ENCODE measurements at places on chromosomes 2 and 18.

GRCh38 chr2:99771681-99772333 is 282.0 kb upstream of the REV1 start:
- DNase-seq: no peak

- DNase-seq: no peak
Observed at GRCh38 chr18:54148151-54148550, 76.3 kb downstream of the MBD2 start.

DNA sequence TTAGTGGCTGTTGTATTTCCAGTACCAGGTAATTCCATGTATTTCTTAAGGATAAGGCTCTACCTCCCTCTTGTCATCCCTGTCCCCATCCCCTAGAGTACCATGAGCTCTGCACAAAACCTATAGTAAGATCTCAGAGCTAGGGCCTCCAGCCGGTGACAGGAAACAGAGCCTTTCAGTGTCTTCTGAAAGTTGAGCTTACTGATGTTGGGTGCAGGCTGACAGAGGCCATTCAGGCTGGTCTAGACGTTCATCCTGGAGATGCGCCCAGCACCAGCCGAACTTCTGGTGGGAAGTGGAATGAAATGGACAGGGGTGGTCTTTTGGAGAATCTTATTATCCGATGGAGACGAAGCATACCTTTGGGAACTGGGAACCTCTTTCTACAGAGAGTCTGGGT is 16.7 kb upstream of the LYPD6B start:
- no peak for DNase-seq

DNA sequence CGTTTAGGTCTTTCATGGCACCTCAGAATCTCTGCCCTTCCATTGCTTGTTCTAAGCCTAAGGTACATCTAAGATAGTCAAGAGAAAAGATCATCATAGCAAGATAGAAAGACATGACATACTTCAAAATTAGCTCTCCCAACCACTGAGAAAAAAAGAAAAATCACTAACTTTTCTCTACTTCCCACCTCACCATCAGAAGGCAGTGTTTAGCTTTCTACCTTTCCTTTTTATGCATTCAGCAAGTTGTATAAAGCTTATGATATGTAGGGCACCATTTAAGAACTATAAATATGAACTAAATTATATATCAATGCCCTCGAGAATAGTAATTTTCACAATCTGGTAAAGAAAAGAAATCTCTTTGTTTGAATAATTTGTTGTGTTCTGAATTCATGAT is 331.8 kb upstream of the VWC2L start:
- no peak for DNase-seq

- no peak for DNase-seq
Observed at GRCh38 chr2:178531168-178531567, 50.9 kb downstream of the PLEKHA3 start.

GRCh38 chr2:56130463-56131070 is 53.2 kb upstream of the CCDC85A start:
- peak; percentile 58 for DNase-seq

DNA sequence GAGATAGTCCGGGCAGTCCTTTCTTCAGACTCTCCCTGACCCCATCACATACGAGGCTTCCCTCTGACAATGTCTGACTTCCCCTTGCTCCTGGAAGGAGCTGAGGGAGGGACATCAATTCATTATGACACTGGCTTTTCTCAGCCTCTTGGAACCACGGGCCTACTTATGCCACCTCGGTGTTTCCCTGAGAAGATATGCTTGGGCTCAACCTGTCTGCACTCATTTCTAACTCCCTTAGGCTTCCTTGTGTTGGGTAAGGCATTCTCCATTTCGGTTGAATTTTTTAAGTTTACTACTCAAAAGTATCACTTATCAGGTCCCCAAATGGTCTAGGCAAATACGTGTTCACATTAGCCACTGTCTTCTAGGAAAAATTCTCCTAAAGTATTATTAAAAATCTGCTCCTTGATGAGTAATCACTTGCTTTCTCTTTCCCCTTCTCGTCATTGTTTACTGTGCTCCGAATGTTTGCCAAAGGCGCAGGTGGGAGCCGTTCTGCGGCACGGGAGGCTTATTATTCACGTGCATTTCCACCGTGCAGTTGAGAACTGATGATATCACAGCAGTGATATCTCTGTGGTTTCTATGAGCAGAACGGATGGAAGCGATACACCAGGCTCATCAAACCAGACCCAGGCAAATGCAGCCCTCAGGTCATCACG is 33.1 kb downstream of the ARL4C start:
- no peak for DNase-seq

- peak; percentile 10 for DNase-seq
Observed at GRCh38 chr2:232838406-232838874, 31.6 kb upstream of the SNORC start.

DNA sequence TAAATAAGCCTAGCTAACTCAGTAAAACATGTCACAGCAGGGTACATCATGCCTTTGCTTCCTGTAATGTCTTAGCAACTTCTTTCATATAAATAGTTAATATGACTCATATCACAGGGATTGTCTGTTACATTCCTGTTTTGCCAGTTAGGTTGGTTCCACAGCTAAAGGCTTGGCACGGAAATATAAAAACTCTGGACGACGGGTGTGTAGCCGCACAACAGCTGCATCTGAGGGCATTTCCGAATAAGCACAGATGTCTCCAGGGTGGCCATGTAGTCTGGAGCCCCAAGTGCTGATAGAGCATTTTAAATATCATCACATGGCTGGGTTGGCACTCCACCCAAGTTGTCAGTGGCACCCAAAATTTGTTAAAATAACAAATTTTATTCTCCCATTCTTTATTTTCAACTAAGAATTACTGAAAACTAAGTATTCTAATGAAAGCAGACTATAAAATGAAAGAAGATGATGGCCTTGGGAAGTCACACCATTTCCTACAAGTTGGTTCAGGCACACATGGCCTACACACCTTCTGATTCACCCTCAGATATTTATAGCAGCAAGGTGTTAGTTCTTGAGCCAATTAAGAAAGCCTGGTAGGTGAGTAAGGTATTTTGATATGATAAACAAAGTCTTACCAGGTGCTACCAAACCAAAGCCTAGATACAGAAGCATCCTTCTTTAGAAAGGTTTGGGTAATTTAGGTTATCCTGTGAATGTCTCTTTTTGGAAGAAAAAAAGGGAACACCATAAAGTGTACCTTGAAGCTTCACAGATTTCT is 61.8 kb upstream of the STK17B start:
- no peak for DNase-seq

GRCh38 chr2:134120406-134120732 is 133.5 kb upstream of the MGAT5 start:
- peak; percentile 48 for DNase-seq

GRCh38 chr2:6921321-6921922 is 4.2 kb downstream of the RNF144A start:
- DNase-seq: no peak

DNA sequence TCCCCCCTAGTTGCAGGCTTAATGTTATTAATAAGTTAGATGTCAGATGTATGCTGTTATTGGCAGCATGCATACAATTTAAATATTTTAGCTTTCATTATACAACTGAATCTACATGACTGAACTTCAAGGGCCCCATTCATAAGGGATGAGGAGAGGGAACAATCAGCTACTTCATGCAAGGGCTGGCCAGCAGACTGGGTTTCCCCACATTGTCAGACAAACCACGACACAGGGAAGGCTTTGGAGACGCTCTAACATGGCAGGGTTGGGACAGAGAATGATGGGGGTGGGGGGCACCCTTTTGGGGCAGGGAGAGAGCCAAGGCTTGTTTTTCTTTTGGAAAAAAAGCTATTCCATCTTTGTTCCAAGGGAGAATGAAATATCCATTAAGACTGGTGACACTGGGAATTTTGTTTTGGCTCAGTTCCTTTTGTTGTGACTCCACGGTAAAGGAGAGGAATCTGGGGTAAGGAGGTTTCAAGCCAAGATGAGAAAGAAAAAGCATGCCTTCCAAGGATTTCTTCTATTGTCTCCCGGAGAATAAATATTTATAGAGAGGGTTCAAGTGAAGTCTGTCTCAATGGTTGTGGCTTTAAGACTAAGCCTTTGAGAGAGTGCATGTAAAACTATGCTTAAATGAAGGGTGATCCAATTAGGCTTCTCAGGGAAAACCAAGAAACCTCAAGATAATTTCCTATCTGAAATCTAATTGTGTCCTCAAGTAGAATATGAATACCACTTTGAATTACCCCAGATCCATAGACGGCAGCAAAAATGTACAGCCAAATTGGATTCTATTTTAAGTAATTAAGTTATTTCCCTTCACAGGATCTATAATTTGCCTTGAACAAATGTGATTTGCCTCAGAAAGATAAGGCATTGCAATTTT is 5.4 kb downstream of the CXCR4 start:
- DNase-seq: no peak

DNA sequence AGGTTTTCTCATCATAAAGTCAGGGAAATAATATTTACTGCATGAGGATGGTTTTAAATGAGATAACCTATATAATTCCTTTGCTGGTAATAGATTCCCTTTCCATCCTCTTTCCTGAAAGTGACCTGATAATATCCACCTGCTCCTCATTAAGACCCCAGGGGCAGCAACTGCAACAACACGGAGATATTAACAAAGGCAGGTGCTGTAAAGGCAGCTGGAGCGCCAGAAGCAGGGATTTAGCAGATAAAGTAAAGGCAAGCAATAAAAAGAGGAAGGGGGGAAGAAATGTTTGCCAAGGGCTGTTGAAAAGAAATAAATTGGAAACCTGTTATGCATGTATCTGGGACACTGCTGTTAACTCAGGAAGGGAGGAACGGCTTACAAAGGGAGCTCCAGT is 472.6 kb upstream of the KLHL29 start:
- DNase-seq: no peak

DNA sequence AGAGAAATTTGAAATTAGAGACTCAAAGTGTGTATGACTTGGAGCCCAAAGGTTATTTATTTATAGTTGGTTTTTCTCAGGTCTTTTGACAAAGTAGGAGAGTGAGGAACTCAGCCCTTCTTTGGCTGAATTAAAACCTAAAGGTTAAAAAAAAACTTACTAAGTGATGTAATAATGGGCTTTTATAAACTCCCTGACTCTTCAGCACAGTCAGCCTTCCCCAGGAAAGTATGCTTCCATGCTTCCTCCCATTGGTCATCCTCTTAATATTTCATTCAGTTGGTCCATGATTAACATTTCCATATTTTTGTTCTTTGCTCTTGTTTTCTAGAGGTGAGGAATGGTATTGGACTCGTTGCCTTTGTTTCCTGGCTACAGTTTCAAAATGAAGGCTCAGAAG is 7.2 kb downstream of the ARPC2 start:
- DNase-seq: no peak

- DNase-seq: peak; percentile 72
Observed at GRCh38 chr2:67340133-67341011, 56.8 kb upstream of the ETAA1 start.

DNA sequence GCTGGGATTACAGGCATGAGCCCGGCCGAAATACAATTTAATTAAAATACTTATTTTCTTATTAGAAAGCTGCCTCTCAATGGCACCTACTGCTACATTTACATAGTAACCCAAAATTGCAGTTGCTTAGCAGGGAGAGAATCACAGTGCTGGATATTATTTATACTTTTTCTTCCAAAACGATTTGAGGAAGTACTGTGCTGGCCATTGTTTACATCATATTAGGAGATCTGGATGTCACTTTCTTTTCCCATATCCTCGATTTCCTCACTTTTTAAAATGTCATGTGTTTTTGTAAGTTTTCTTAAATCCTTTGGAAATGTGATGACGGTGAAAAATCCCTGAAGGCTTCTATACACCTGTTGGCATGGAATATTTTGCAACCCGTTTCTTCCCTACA is 3.4 kb upstream of the SP3 start:
- no peak for DNase-seq

DNA sequence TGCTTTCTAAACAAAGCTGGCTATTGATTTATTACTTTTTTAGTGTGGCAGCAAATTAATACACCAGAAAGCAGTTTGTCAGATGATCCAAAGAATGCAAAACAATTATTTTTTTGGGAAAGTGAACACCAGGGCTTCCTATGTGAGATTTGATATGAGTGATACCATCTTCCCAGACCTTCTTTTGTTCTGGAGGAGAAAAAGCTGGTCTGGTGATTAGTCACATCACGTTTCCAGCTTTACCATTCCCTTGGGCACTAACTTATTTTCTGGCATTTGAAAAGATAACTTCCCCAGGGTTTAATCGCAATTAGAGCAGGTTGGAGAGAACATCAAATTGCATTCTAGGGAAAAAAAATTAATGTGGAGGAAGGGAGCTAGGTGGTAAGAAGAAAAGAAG is 182.9 kb upstream of the TANK start:
- no peak for DNase-seq

GRCh38 chr2:37809931-37810570 is 115.0 kb upstream of the RMDN2 start:
- DNase-seq: no peak

DNA sequence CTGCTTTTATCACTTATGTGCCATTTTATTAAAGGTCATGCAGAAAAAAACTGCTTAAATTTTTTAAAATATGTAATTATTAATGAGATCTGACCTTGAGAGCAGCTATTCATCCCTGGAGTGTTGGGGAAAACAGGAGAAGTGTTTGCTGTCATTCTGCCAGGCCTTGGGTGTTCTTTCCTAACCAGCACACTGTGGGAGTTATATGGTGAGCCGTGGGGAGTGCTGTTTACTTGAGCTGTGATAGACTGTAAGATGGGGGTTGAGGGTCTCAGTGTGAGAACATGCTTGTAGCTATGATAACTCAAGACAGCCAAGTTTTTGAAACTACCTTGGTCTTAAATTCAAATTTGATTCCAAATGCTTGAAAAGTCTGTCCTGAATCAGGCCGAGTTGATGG is 101.3 kb upstream of the ARHGAP28 start:
- DNase-seq: no peak

GRCh38 chr2:30694286-30695055 is 112.8 kb downstream of the CAPN13 start:
- DNase-seq: no peak

- DNase-seq: no peak
Observed at GRCh38 chr2:29082804-29083495, 8.6 kb upstream of the PCARE start.

DNA sequence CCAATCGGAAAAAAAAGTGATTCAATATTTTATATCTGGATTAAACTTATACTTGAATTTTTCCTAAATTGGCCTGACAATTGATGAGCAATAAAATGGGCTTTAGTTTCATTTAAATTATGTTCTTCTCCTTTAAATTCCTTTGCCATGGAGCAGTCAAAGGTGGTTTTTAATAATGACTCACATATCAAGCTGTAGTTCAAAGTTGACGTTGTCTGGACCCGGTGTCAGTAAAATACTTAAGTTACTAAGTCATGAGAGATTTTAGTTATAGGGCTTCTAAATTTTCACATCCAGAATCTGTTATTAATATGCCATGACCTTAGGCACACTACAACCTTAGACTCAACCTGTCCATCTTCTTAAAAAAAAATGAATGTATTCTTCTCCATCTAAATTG is 62.5 kb downstream of the CDH2 start:
- no peak for DNase-seq

DNA sequence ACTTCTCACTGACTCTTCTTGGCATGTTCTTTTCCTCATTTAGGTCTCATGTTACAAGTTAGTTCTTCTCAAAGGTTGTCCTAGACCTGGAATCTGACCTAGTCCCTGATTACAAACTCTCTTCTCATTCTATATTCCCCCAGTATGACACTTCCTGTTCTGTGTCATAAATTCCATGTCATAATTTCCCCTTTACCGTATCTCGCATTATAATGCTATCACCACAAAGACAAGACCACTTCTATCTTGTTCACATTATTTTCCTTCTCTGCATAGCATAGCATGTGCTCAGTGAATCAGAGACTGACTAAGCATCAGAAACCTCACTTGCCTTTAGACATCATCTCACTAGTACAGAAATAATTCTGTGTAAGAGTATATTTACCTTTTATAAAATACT is 63.6 kb upstream of the CAVIN2 start:
- no peak for DNase-seq

GRCh38 chr18:50396005-50396660 is 21.3 kb downstream of the SKA1 start:
- no peak for DNase-seq

All from GM23338 (cell line).